Activated CD4-positive, CD25-positive, alpha-beta regulatory T cell treated with anti-CD3 and anti-CD28 coated beads, Interleukin-2, amount 50 U/mL, for 72 hours (primary cell): ENCODE measurements at places on chromosomes 4 and X.

- DNase-seq: no peak
Measured at GRCh38 chrX:147476008-147476407, 435.7 kb upstream of the FMR1 start.

GRCh38 chr4:169307576-169307975 lies 36.8 kb upstream of the SH3RF1 start:
- DNase-seq: no peak

DNA sequence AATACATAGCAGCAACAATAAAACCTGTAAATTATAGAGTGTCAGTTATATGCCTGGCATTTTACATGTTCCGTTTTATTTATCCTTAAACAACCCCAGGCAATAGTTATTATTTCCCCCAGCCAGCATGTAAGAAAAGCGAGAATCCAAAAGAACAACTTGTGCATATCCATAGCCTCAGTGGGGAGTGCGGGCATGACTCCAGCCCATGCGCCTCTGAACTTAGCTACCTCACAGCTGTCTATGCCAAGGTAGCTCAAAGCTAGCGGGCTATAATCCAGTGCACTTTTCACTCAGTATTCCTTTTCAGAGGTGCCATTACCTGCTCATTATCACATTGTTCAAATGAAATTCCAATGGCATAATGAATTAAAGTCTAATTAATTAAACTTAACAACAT lies 257.3 kb upstream of the EDNRA start:
- no peak for DNase-seq

DNA sequence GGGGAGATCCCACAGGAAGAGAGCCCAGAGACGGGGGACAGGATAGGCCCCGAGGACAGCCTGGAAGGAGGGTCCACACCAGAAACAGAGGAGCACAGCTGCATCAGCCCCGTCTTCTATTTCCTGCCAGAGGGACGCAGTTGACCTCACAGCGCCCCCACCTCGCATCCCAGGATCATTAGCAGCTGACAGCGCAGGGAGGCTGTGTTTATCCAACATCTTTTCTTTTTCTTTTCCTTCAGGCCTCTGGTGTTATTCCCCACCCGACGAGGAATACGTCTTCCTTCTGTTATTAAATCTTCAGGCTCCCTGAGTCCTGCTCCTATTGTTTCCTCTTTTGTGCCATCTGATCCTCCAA lies 75.4 kb downstream of the DCHS2 start:
- no peak for DNase-seq

DNA sequence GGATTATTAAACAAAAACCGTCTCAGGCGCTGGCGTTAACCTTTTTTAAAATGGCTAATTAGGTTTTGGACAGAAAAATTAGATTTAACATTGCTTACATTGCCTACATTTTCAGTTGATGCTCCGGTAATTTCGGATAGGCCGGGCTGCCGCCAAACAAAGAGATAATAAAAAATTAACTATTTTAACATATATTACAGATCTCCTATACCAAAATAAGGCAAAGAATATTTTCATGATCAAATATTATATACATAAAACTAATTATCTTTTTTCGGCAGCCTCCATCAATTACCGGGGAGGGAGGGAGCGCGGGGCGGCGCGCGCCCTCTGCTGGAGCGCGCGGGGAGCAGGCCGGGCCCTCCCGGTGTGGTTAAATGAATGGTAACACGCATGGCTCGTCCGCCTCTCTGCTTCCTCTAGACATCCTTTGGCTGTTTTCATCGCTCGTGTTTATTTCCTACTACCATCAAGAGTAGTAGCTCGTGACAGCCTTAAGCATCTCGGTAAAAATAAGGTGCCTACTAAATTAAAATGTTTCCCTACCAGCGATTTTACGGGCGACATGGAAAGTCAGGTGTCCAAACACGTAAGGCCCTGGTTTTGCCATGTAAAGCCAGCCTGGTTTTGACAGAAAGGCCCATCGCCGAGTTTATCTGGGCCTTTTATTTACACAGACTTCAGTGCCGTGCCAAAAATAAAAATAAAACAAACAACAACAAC lies 52.4 kb upstream of the TMEM33 start:
- peak; percentile 61 for DNase-seq

- DNase-seq: no peak
Measured at GRCh38 chrX:9966775-9967408, at the start of gene CLDN34. Gene CLDN34 (plus strand): TSS chrX:9967358. CDS start chrX:9967358, 0 bp downstream.

GRCh38 chr4:91488946-91489345 lies 814.8 kb upstream of the GRID2 start:
- no peak for DNase-seq

DNA sequence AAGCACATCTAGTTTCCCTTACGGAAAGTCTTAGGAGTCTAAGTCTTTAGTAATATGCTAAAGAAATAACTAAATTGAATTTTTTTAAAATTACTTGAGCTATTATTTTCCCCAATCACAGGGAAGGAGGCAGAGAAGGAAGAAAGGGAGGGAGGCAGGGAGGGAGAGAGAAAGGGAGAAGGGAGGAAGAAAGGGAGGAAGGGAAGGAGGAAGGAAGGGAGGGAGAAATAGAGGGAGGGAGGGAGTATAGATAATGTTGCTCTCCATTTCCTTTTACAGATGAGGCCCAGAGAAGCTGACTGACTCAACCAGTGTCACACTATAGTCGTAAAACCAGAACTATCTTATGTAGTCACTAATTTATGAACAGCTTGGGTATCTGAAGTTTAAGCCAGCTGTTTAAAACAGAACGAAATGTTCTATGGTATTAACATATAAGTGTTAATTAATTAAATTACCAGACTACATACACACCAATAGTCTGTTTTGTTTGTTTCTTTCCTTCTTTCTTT lies 14.6 kb downstream of the SH3RF1 start:
- DNase-seq: no peak

DNA sequence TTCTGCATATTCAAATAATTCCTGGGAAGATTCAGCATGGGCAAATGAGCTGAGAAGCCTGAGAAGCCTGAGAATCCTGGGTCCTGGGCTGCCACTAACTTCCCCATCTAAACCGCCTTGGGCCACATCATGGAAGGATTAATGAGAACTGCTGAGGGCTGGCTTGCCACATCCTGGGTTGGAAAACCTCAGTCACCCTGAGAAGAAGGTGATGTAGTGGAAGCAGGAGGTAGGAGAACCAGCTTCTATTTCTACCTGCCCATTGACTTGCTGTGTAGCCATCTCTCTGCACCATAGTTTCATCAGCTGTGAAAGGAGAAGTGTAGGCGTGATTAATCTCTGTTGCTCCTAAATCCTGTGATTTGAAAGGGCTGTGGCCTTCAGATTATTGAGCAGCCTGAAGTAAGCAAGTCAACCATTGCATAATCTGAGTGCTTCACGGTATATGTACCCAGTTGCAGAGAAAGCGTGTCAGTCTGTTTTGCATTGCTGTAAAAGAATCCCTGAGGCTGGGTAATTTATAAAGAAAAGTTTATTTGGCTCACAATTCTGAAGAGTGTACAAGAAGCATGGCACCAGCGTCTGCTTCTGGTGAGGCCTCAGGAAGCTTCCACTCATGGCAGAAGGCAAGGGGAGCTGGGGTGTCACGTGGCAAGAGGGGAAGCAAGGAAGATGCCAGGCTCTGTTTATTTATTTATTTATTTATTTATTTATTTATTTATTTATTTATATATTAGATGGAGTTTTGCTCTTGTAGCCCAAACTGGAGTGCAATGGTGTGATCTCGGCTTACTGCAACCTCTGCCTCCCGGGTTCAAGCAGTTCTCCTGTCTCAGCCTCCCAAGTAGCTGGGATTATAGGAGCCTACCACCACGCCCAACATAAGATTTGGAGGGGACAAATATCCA lies 140.9 kb upstream of the ATP6AP2 start:
- no peak for DNase-seq

DNA sequence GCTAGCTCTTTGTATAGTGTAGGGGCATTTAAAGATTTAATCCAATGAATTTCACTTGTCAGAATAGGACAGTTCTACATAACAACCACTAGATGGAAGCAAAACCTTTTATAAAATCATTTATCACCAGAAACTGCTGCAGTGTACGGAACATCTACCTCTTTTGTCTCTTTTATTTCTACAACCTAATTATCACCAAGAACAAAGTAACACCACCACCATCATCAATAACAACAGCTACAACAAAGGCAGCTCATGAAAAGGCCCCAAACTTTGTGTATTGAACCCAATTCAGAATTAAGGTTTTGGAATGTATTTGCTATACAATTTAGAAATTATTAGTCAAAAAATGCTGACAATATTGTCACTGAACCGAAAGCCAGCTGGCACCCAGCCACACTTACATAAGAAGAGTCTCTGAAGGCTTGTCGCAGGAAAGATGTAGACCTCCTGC lies 260.9 kb upstream of the RPS6KA3 start:
- DNase-seq: no peak

DNA sequence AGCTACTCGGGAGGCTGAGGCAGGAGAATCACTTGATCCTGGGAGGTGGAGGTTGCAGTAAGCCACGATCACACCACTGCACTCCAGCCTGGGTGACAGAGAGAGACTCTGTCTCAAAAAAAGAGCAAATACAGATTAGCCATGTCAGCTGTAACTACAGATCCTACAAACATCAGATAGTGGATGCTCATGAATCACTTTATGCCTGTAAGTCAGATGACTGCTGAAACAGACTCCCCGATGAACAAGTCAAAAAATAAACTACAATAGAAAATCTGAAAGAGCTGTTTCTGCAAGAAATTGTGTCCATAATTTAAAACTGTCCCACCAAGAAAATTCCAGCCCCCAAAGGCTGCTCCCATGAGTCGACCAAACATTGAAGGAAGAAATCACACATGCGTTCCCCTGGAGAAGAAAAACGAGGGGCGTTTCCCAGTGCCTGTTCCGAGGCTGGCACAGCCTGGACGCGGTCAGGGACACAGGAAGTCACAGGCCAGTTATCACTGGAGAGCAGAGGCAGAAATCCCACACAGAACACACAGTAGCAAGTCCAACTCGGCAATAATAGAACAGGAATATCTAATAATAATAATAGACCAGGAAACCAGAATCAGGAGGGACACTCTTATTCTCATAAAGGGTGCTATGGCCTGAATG lies 30.0 kb upstream of the GTPBP6 start:
- no peak for DNase-seq

- no peak for DNase-seq
Measured at GRCh38 chr4:128688846-128689437, 120.6 kb upstream of the JADE1 start.

DNA sequence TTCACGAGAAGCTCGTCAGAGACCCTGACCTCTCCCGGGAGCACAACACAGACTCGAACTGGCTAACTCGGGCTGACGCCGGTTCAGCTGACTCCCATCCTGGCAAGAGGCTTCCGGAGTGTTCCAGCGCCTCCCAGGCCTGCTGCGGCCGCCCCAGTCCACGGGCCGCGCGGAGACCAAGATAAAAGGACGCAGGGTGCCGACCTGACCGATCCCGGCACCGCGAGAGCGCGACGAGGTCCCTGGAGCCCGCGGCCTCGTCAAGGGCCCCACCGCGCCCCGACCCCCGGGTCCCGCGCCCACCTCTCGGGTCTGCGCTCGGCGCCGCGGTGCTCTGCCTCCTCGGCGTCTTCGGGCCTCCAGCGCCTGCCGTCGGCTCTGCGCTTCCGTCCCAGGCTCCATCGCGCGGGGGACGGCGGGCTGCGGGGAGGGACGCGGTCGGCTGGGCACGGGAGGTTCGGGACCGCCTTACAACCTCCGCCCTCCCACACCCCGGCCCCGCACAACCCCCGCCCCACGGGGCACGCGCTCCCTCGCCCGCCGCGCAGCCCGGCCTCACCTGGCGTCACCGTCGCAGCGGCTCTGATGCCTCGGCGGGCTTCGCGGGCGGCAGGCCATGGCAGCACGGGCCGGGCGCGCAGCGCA lies 426 bp downstream of the SLBP start:
- DNase-seq: peak; percentile 53

DNA sequence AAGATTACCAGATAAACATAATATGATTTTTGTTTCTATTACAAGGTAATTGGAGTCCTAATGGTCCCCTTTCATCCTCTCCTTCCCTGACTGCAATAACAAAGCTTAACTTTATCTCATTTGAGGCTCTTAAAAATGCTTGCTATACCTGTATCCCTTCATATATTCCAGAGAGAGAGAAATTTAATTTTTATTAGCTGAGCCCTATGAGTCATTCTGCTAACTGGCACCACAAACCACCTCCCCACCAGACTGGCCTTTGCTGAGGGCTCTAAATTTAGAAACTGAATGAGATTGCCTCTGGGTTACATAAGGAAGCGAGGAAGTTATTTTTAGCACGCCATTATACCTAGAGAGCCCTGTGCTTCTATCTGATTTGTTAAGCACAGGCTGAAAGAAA lies 27.4 kb downstream of the CBLL2 start:
- DNase-seq: no peak
